Activated naive CD8-positive, alpha-beta T cell treated with anti-CD3 and anti-CD28 coated beads, Interleukin-2, amount 50 U/mL, for 16 hours (primary cell): ENCODE measurements at places on chromosomes 16 and 17.

DNA sequence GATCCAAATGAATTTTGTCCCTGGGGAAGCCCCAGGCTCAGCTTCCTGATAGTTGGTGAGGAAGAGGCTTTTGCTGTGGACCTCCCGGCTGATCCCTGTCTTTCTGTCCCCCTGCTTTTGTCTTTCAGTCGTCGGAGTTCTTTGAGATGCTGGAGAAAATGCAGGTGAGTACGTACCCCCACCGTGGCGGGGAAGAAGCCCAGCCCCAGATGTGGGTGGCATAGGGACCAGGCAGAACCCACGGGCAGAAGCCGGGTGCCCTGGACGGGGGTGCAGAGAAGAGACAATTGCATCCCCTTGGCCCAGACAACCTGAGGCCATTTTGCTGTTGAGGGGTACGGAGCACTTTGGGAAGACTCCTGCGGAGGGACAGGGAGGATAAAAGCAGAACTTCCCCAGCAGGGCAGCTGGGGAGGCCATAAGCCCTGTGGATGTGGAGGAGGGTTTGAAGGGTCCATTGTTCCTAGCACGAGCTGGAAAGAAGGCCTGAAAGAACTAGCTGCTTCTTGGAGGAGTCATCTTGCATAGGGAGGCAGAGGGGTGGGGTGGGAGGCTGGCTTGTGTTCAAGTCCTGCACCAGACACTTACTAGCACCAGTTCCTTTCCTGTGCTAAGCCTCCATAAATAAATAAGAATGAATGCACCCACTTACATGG, 105.6 kb downstream of the OR1D5 start:
- no peak for DNase-seq

DNA sequence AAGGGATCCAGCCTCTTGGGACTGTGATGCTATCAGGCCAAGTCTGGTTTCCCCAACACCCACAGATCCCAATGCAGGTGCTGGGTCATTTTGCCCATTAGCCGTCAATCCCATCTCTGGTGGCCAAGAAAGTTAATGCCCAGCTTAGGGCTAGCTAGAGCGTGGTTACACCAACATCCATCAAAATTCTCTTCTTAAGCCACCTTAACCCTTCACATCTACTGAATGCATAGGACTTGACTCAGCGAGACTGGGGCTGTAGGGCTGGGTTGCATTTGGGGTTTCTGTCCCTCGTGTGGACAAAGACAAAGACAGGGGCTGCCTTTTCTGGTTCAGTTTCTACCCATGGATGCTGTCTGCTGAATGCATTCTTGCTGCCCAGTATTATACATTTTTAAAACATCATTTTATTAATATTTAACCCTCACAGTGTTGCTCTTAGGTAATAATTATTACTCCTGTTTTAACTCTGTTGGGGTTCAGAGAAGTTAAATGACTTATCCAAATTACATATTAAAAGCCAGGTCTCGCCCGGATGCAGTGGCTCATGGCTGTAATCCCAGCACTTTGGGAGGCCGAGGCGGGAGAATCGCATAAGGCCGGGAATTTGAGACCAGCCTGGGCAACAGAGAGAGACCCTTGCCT, 141.1 kb upstream of the NOL11 start:
- DNase-seq: no peak

DNA sequence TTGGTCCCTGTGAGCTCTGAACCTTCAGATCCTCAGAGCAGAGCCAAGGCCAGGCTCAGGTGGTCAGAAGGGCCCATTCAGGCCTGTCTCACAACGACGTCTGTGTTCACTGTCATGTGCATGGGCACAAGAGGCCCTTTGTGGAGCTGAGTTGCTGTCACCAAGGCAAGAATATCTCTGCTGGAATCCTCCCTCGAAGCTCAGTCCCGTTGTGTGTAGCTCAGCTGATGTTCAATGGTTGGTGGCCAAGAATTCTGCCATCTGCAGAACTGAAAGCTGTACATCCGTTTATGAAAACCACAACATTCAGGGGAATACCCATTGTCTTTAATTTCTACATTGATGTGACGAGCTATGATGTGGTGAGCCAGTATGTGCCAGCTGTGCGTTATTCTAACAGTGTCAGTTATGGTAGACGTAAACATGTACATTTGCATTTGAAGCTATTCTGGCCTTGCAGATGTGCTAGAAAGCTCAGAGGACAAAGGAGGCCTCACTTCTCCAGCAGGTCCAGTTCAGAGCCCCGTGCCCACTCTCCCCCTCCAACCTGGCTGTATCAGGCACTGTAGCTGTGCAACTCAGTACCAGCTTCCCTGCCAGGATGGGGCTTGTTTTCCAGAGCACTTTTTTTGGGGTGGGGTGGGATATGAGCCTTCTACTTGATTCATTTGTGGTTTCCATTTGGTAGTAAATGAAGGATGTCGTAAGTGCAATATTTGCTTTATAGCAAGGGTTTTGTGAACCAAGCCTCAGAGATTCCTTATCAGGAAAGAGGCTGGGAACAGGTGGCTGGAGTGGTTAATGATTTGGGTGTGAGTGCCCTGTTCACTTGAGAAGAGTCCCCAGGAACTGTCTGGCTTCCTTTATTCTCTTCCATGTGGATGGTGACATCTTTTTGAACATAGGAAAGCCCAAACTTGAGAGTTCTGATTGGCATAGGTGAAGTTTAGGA, 56.1 kb downstream of the B9D1 start:
- no peak for DNase-seq

GRCh38 chr17:74252211-74252610, 21.8 kb upstream of the DNAI2 start:
- DNase-seq: no peak

GRCh38 chr17:45413498-45413923, 19.2 kb downstream of the ARHGAP27 start:
- no peak for DNase-seq

DNA sequence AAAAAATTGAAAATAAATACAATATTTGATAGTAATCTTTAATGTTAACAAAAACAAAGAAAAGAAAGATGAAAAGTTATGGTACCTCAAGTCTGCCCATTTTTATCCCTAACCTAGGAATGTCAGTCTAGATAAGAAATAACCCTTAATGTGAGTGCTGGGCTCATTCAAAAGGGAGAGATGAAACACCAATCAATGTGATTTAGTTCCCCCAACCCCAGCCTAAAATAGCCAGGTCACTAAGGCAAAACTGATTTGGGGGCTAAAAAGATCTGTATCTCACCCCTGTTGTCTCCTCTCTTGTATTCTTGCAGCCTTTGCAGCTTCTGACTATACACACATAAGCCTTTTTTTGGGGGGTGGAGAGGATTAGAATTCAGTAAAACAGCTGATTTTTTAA, 3.2 kb upstream of the IGF2BP1 start:
- no peak for DNase-seq

- DNase-seq: no peak
These were observed 5.6 kb upstream of the TBX2 start for GRCh38 chr17:61393904-61394629.

- DNase-seq: no peak
These were observed 9.8 kb downstream of the SHMT1 start for GRCh38 chr17:18353541-18353940.
